ENCODE measurements at places on chromosomes 2 and 18. TPM values are rescaled to one million over a fixed set of nuclear protein-coding genes. Genes with fewer than 3 reads are reported as not detected.
A peak's percentile ranks its signal among the peaks of the same experiment; 100 is the strongest.

The MERTK gene
- total RNA-seq = 17.3 TPM

DNA sequence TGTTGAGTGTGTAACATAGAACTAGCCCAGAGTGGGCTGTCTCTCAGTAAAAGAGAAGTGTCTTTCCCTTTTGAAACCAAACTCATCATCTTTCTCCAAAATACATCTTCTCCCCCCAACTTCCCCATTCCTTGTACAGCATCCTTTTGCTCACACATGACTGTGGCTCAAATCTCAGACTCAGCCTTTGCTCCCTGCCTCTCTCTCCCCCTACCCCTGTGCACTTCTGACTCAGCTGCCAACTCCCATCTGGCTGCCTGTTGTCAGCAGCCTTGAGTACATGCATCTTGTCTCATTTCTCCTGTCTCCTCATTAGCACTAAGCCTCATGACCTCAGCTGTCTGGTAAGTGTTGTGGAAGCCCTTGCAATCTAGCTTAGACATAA is 18.1 kb upstream of the MGAT4A start:
- no peak overlapping the region for H3K27ac ChIP-seq
- peaks cover 6% of the 10 kb centered on the region for H3K4me1 ChIP-seq
- no peak overlapping the region for H3K4me3 ChIP-seq
- DNase-seq = no peak
- H3K27me3 ChIP-seq = no peaks in the 10 kb centered on the region

- DNase-seq = no peak
- H3K4me3 ChIP-seq = no peak overlapping the region
- no peaks in the 10 kb centered on the region for H3K27me3 ChIP-seq
- H3K4me1 ChIP-seq = no peaks in the 10 kb centered on the region
- no peak overlapping the region for H3K27ac ChIP-seq
- H3K36me3 ChIP-seq = no peaks in the 10 kb centered on the region
These were observed 148.1 kb downstream of the ZNF407 start for GRCh38 chr18:74745633-74746403.

The ERBB4 gene
- total RNA-seq = 22.6 TPM

The MDH1 gene
- total RNA-seq = 103 TPM

DNA sequence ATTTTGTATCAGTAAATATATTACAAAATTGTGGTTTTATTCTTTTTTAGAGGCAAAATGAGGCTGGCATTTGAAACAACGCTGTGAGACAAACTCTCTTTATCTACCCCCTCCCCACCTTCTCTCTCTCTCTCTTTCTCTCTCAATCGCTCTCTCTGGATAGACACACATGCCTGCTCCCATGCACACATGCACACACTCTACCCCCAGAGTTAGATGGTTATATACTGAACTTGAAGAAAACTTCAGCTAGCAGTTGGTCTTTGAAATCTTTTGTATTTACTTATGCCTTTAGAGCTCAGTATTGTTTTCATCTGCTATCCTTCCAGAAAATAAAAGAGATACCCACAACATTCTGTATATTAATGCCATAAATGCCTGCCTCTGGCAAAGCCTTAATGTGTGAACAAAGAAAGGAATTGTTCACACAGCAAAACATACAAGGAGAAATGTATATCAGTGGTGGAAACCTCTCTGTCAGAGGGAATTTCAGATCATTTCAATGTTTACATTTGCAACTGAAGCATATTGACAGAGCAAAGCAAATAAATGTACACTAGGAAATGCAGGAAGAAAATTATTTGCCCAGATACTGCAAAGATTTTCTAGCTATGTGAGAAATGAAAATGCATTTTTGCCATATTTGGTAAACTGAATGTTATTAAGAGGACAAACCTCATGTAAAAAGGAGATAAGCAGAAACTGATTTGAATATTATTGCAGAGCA is 217.0 kb upstream of the UBE2E3 start:
- DNase-seq = no peak
- no peaks in the 10 kb centered on the region for H3K4me1 ChIP-seq
- no peak overlapping the region for H3K4me3 ChIP-seq
- H3K27ac ChIP-seq = no peak overlapping the region
- no peaks in the 10 kb centered on the region for H3K36me3 ChIP-seq

- H3K4me1 ChIP-seq = peaks cover 6% of the 10 kb centered on the region
- H3K36me3 ChIP-seq = peaks cover 3% of the 10 kb centered on the region
- H3K27ac ChIP-seq = no peak overlapping the region
- H3K4me3 ChIP-seq = no peak overlapping the region
These were observed 77.9 kb upstream of the B3GNT7 start for GRCh38 chr2:231317579-231317978.

- no peaks in the 10 kb centered on the region for H3K27me3 ChIP-seq
- DNase-seq = no peak
- no peak overlapping the region for H3K4me3 ChIP-seq
- no peaks in the 10 kb centered on the region for H3K36me3 ChIP-seq
- no peak overlapping the region for H3K27ac ChIP-seq
These were observed 85.2 kb upstream of the HNMT start for GRCh38 chr2:137879121-137879520.

DNA sequence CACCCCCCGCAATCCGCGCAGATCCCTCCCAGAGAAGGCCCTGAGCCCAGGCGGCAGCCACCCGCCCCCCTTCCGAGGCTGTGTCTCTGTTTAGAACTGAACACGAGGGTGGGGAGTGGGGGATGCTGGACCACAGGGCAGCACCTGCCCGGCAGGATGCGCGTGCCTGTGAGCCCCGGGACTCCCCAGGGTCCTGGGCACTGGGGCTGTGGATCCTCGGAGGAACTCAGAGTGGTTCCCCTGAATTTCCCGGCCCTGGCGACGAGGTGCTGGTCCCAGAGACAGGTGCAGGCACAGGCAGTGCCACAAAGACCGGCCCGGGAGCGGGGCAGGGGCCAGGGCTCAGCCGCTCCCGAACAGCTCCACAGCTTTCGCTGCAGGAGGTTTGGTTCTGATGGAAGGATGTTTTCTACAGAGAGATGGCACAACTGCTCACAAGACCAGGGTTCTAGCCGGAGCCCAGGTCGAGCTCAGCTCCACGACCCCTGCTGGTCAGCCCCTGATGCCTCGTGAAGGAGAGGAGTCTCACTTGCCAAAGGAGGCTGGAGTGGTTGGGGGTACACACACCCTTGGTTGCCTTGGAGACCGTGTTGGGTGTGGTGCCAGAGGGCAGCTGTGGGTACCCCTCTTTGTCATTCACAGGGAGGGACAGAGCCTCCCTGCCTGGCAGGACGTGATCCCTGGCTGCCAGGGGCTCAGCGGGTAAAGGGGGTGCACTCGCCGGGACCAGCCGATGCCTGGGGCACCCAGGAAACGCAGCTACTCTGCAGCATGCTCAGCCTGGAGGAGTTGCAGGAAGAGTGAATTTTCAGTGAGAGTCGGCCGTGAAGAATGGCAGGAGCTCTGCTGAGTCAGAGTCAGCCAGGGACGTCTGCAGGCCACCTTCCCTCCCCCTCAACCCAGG is 4.4 kb upstream of the NEU4 start:
- peak; percentile 61 for DNase-seq
- H3K27ac ChIP-seq = no peak overlapping the region
- H3K4me1 ChIP-seq = peaks cover 6% of the 10 kb centered on the region

GRCh38 chr18:49226243-49227000 is 234.0 kb downstream of the DYM start:
- no peaks in the 10 kb centered on the region for H3K27me3 ChIP-seq
- no peak for DNase-seq
- H3K27ac ChIP-seq = no peak overlapping the region
- H3K4me3 ChIP-seq = no peak overlapping the region
- no peaks in the 10 kb centered on the region for H3K4me1 ChIP-seq

GRCh38 chr2:200259577-200259957 is 46.9 kb upstream of the SPATS2L start:
- no peaks in the 10 kb centered on the region for H3K27me3 ChIP-seq
- DNase-seq = no peak
- no peaks in the 10 kb centered on the region for H3K4me1 ChIP-seq
- H3K4me3 ChIP-seq = no peak overlapping the region
- H3K27ac ChIP-seq = no peak overlapping the region

GRCh38 chr2:54624591-54625071 is 98.8 kb upstream of the EML6 start:
- no peak for DNase-seq
- peak overlapping the region; percentile 28 for H3K27ac ChIP-seq
- no peak overlapping the region for H3K4me3 ChIP-seq

GRCh38 chr2:121532347-121532766 is 1.7 kb downstream of the RNU4ATAC start:
- no peak for DNase-seq
- no peak overlapping the region for H3K4me3 ChIP-seq
- H3K27me3 ChIP-seq = no peaks in the 10 kb centered on the region
- peaks cover 34% of the 10 kb centered on the region for H3K4me1 ChIP-seq
- H3K27ac ChIP-seq = no peak overlapping the region

DNA sequence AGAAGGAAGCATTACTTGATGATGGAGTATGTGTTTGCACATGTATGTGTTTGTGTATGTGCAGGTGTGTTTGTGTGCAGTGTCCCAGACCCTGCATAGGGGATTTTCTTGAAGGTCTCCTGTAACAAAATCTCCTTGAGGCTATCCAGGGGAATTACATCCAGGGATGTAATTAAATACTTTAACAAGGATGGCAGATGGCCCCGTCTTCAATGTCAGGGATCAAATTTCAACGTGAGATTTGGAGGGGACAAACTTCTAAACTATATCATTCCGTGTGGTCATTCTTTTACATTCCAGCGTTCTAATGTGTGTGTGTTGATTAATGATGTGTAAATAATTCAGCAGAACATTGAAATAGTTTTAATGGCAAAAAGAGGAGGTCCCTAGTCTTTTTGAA is 3.3 kb downstream of the UGT1A9 start:
- no peaks in the 10 kb centered on the region for H3K27me3 ChIP-seq
- H3K27ac ChIP-seq = no peak overlapping the region
- H3K4me1 ChIP-seq = no peaks in the 10 kb centered on the region
- H3K4me3 ChIP-seq = no peak overlapping the region
- DNase-seq = no peak
- H3K36me3 ChIP-seq = no peaks in the 10 kb centered on the region

DNA sequence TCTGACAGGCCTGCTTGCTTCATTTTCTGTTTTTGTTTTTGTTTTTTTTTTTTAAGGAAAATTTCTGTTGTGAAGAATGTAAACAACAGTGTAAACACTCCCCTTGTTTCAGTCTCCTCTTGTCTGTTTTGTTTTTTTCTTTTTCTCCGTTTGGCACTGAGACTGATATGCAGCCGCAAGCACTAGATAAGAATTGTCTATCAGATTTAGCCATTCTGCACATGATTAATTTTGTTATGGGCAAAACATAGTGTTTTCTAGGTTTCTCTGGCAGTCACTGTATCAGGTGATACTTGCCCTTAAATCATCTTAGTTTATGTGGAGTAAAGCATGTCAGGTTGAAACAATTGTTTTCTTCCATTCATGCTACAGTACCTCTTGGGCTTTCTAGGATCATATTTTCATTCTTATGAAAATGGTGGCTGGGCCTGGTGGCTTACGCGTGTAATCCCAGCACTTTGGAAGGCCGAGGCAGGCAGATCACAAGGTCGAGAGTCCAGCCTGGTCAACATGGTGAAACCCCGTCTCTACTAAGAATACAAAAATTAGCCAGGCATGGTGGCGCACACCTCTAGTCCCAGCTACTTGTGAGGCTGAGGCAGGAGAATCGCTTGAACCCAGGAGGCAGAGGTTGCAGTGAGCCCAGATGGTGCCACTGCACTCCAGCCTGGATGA is 12.9 kb upstream of the RBMS1 start:
- H3K4me1 ChIP-seq = no peaks in the 10 kb centered on the region
- H3K36me3 ChIP-seq = no peaks in the 10 kb centered on the region
- DNase-seq = no peak
- H3K4me3 ChIP-seq = no peak overlapping the region
- no peaks in the 10 kb centered on the region for H3K27me3 ChIP-seq
- no peak overlapping the region for H3K27ac ChIP-seq

GRCh38 chr2:50513724-50514123 is 518.2 kb downstream of the NRXN1 start:
- no peaks in the 10 kb centered on the region for H3K36me3 ChIP-seq
- no peaks in the 10 kb centered on the region for H3K4me1 ChIP-seq
- no peak for DNase-seq
- no peak overlapping the region for H3K4me3 ChIP-seq
